ENCODE measurements at places on chromosomes 5 and 9.

DNA sequence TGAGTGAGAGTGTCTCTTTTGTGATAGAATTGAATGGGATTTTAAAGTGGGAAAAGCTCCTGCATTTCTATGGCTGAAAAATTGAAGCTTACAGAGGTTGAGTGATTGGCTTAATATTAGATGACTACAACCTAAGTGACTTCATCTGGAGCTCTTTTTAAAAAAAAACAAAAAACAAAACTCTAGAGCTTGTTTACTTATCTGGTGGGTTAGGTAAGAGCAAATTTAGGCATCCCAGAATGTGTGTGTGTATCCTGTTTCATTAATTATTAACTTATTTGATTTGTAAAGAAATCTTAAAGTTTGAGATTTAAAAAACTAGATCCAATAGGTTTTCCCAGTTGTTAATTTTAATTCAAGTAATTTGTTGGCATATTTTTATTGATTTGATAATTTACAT lies 60.1 kb downstream of the SCAMP1 start:
- DNase-seq = no peak

DNA sequence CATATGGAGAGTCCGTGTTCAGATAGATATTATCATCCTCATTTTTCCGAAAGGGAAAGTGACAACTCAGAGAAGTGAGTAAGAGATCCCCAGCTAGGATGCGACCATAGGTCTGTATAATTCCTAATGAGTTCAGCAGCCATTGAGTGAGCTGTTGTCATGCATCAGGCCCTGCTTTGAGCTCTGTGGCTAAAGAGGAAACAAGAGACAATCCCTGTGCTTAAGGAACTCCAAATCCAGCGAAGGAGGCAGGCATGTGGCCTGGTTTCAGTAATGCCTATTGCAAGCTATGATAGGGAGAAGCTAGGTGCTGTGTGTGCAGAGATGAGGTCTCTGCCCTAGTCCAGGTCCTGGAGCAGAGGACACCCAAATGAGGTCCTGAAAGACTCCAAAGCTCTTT lies 192.8 kb downstream of the ACTL7B start:
- DNase-seq = no peak

DNA sequence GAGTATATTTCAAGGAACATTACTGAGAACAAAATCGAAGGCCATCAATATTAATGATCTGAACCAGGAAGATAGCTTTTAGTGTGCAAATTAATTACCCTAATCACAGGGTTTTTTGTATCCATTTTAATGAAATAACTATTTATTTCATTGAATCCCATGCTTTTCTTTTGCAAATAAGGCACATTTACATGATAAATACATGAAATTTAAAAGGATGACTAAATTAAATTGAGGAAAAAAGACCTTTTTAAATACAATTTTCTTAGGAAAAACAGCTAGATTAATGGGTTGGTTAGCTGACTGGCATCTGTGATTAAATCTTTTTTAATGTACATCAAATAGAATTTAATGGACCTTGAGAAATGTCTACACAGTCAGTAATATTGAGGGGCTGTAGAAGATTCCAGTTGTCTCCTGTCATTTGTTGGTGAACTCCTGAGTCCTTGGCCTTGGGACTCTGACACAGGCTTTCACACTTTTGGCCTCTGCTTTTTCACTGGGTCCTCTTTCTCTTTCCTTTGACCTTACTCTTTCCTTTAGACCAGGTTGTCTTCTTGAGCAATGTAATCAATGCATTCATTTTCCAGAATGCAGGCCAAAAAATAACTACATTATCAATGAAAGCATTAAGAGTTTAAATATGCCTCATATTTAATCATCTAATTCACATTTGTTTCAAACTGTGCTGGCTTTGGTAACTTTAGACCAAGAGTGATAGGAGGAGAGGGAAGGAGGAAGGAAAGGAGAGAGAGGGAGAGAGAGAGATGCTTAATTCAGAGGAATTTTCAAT lies 511.5 kb downstream of the ZNF608 start:
- no peak for DNase-seq

DNA sequence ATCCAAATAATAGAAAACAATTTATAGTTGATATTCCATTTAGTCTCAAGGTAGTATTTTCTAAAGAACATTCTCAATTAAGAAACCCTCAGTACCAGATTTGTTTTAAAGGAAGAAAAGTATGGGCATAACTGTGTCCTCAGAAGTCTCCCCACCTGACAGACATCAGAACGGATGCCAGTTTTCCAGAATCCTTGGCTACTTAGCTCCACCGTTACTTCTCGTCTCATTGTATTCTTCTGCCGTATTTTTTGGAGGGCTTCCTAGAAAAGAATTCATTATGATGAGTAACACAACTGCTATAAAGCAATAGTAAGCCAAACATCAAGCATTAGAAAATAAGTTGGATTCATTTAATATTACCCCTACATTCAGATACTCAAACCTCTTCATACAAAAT lies 67.8 kb downstream of the DROSHA start:
- no peak for DNase-seq

DNA sequence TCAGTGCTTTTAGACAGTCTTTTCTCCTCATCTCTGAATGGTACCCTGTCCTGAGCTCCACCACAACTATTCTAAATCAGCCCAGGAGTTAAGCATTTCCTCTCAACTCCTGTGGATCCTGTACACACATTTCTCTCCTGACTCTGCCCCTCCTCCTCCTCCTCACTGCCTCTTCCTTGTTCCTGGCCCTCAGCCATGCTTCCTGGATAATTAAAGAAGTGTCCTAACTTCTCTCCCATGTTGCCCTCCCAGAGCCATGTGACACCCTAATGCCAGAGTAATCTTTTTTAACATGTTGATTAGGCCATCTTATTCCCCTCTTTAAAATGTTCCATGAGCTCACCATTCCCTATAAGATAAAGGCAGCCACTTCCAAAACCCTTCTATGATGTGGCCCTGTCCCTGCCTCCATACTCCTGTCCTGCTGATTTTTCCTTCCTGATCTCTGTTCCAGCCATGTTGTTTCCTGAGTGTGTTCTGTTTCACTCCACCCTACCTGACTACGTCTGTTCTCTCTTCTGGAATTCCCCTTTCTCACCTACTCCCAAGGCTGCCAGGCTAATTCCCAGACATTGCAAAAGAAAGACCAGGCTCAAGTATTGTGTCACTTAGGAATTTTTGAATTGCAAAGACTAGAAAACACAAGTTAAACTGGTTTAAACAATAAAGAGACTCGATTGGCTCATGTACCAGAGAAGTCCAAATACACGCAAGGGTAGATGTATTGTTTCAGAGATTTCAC lies 295.2 kb downstream of the MAST4 start:
- DNase-seq = no peak

DNA sequence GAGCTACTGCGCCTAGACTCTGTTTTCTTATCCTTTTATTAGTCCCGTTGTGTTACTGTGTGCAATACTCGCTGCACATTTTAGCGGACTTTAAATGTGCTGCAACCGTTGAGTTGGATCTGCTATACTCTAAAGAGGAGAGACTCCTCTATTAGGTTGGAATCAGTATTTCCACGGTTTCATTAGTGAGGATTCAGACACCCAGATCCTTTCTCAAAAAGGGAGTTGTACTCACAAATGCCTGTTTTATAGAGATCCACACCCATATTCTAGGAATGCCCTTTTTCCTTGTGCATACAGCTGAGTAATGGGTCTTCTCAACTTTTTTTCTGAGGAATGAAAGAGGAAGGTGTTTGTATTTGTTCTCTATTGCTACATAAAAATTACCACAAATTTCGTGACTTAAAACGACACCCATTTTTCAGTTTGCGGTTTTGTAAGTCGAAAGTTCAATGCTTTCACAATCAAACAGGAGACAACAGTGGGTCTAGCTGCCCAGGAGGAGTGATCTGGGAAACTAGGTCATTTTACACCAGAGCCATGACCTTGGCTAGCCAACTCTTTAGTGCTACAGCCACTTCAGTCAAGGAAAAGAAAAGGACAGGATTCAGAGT lies 52.8 kb upstream of the SLC44A1 start:
- no peak for DNase-seq

Measured in posterior vena cava (tissue), 2 donors.